ENCODE measurements at places on chromosomes 6 and 20. TPM values are rescaled to one million over a fixed set of nuclear protein-coding genes. Genes with fewer than 3 reads are reported as not detected.

GRCh38 chr6:33199687-33200218 is 712 bp downstream of the RXRB start:
- DNase-seq, result no peak

DNA sequence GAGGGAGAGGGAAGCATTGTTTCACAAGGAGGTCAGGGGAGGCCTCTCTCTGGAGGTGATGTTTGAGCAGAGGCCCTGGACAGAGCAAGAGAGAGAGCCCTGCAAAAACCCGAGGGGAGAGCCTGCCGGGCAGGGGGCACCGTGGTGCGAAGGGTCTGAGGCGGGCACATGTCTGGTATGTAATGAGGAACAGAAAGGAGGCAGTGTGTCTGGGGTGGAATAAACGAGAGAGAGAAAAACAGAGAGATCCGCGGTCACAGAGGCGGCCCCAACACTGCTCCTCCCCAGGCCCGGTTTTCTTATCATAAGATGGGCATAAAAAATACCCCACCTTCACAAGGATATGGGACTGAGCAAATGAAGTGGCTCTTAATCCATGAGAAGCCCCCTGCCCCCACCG is 119.2 kb downstream of the PREX1 start:
- DNase-seq, result no peak

Gene C20orf204
- 0.01 TPM for polyA plus RNA-seq

DNA sequence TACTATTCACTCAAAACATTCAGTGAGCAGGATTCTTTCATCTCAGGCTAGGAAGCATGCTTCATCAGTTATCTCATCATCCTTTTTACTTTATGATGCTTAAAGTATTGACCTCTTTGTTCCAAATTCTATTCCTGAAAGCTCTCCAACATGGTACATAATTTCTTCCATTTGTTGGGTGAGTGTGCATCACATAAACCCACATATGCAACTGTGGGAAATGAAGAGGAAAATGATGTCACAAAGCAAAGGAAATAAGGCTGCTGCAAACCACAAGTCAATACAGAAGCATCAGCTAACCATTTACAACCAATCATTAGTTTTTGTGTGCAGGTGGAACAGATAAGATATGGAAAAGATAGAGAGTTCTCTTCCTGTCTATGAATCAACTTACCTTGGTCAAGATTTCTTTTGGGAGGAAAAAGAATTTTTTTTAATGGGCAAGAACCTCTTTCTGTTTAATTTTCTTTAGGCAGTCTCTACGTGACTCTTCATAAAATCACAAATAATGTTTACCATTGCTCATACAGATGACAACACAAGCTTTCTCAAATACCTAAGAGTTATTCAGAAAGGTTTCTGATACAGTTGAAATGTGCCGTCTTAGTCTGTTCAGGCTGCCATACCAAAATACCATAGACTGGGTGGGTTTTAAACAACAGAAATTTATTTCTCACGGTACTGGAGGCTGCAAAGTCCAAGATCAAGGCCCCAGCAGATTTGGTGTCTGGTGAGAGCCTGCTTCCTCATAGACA is 259.9 kb downstream of the ADGRG6 start:
- DNase-seq, result no peak
